Activated CD4-positive, alpha-beta T cell treated with anti-CD3 and anti-CD28 coated beads for 24 hours (primary cell): ENCODE measurements at places on chromosomes 4 and X.

DNA sequence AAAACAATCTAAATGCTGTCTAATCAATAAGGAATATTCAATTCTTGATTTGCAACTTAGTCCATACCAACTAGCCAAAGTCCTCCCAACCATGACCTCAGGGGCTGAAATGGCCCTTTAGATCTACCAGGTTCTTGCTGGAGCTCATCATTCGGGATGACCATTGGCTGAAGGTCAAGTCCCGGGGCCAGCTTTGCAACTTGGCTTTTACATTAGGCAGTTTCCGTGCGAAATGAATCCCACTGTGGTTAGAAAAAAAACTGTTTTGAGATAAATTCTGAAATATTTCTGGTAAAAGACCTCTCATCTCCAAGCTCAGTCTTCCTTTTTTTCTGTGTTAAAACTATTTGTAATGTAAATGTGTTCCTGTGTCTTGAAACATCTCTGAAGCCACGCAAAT is 178.6 kb downstream of the TENM3 start:
- DNase-seq, result no peak

- DNase-seq, result no peak
These were observed 100.6 kb downstream of the CHIC2 start for GRCh38 chr4:53963781-53964180.

DNA sequence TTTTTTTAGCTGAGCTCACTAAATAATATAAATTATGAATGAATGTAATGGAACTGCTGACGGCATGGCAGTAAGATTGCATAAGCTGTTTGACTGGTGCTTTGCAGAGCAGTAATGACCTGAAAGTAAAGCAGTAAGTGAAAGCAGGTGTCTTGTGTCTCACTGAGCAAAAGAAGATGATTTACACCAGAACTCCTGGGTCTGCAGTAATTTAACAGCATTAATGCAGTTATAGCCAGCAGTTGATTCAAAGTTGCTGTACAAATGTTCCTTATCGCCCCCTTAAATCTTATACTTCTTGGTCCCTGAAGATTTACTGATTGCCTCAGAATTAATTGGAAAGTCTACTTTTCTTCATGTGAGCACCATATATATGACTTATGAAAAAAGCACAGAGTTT is 187.7 kb downstream of the DCTD start:
- no peak for DNase-seq

- no peak for DNase-seq
These were observed 95.1 kb downstream of the TSPAN7 start for GRCh38 chrX:38656350-38656915.

GRCh38 chr4:53576676-53577372 is 14.5 kb downstream of the LNX1 start:
- no peak for DNase-seq

DNA sequence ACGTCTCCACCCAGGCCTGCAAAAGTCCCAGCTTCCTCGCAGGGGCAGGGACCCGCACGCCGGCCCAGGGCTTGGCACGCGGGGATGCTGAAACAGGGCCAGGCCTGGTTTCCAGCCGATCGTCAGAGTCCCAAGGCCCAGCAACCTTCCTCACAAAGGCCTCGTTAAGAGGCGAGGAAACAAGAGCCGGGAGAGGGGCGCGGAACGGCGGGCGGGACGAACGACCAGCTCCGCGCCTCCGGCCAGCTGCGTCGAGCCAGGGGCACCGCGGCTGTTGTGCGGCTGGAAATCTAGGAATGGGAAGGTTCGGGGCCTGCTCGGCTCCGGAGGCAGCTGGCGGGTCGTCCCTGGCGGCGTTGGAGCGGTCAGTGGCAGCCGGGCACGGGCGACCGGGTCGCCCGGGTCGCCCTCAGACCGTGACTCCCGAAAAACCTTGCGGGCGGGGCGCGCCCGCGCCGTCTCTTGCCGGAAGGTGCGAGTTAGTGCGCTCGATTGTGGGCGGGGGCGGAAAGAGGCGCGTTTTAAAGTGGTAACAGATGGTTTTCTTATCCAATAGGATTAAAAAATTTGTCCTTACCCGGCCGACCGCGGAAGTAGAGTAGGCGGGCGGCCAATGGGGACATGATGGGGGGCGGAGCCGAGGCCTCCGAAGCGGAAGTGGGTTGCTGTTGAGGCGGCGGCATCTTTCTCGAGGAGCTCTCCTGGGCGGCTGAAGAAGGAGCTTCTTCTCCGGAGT is at the start of gene RNF4:
RNF4 (plus strand) TSS at position 651 of the 736 bp plus-strand sequence. CDS start 21,388 bp downstream, outside the sequence.
- peak; percentile 92 for DNase-seq
